Left renal pelvis (tissue), 4 donors: ENCODE measurements at places on chromosomes 7 and 10.

DNA sequence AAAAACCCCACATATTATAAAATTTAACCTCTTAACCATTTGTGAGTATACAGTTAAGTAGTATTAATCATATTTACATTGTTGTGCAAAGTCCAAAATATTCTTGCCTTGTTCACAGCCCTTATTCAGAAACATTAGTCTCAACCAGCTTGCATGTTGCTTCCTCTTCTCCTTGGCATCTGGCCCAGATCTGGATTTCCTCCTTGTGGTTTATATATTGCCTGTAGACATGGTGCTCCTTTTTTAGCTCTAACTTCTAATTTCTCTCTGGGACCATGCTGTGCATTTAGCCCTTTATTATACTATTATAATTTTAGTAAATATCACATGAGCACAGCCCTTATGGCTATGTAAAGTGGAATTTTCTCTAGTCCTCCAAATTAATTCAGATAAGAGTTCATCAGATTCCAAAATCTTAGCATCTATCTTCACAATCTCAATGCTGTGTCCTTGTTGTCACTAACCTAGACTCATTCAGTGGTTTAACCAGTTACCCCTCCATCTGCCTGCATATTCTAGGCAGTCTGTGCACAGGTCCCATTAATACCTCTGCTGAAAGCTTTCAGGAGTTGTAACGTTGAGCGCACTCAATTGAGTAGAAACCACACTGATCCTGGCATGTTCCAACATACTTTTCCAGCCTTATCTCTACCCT is 7.9 kb downstream of the CPED1 start:
- DNase-seq = no peak

DNA sequence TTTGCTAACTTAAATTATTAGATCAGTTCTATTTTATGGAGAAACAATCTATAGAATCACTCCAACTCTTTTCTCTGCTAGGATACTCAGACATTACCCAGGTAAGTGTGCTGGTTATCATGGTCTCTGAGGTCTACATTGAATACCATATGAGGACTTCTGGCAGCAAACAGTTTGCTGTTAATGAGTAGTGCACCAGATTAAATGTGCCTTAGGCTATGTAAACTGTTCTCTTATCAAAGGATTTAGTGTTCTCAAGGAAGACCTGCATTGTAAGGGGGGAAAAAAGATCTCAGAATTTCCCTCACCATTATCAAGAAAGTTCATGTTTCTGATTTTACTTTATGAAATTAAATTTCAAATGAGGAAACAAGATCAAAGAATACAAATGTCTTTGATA is 107.5 kb downstream of the ITGB8 start:
- no peak for DNase-seq

DNA sequence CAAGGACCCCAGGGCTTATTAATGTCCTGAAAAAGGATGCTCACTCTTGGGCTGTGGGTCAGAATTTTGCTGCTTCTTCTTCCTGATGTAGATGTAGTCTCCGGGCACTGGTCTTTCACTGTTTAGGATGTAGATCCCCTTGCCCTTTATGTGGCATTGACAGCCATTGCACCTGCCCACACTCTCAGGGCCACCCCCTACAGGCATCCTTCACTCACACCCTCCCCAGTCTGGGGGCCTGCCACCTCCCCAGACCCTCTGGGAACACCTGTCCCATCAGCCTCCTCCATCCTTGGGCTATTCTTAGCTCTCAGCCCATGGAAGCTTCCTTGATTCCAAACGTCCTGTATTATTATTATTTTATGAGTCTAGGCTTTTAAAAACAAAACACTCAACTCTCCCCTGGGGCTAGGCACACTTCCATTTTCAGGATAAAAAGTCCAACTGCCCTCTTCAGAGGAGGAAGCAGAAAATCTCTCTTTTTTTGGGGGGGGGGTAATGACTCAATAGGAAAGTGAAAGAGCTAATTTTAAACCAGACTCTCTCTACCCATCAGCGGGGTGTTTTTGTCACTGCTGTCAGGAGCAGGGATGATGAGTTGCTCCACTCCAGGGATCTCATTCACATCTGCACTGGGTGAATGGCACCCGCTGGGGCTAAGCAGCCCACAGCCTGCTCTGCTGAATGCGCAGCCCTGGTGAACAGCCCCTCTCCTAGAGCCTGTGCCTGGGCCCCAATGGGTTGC is 11.5 kb upstream of the KLRG2 start:
- no peak for DNase-seq

GRCh38 chr7:47040795-47041347 is 541.0 kb downstream of the TNS3 start:
- DNase-seq = no peak

DNA sequence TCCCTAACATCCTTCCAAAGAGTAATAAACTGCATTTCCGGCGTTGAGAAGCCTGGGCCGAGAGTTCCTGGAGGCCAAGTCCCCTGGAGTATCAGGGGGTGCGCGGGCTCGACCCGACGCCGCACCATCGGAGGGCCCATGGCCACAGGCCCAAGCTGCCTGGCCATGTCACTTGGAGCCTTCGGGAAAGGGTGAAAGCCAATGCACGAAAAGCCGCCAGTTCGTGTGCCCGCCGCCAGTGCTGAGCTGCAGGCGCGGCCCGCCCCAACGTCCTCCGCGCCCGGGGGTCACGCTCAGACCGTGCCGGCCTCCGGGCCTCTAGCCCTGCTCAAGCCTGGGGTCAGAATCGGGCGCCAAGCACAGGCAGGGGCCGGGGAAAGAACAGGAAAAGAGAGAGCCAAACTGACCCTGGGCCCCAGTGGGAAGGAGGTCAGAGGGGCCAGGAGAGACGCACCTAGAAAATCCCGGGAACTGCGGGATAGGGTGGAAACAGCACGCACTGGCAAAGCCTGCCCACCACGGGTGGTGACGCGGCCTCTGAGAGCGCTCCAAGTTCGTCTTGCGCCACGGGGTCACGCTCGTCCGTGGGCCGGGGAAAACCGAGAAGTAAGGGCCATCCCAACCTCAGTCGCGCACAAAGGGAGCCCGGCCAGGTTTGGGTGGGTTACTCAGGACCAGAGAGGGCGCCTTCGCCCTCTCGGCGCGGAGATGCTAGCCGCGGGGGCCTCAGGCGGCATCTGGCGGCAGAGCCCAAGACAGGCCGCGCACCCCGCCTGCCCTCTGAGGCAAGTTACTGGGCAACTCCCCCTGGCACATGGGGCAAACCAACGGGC is 4.2 kb upstream of the EBF3 start:
- DNase-seq = no peak

DNA sequence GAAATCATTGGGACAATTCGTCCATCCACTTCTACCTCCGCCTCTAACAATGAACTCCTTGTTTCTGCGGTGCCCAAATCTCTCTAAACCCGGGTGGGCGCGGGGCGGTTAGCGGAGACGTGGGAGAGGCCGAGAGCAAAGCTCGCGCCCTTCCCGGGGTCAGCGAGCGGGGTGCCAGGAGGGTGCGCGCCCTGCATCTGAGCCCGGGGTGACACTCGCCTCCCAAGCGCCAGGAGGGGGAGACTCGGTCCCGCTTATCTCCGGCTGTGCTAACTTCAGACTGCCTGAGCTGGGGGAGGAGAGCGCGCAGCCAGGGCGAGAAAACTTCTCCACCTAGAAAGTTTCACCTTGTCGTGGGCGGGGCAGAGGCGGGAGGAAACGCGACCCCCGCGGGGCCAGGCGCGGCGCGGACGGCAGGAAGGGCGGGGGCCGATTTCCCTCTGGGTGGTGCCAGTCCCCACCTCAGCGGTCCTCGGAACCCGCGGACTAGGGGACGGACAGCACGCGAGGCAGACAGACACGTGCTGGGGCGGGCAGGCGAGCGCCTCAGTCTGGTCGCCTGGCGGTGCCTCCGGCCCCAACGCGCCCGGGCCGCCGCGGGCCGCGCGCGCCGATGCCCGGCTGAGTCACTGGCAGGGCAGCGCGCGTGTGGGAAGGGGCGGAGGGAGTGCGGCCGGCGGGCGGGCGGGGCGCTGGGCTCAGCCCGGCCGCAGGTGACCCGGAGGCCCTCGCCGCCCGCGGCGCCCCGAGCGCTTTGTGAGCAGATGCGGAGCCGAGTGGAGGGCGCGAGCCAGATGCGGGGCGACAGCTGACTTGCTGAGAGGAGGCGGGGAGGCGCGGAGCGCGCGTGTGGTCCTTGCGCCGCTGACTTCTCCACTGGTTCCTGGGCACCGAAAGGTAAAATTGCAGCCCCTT is at the start of gene MET:
Gene MET (plus strand): TSS at position 516 of the 915 bp plus-strand sequence. CDS start 26,889 bp downstream, outside the sequence.
- DNase-seq = no peak

DNA sequence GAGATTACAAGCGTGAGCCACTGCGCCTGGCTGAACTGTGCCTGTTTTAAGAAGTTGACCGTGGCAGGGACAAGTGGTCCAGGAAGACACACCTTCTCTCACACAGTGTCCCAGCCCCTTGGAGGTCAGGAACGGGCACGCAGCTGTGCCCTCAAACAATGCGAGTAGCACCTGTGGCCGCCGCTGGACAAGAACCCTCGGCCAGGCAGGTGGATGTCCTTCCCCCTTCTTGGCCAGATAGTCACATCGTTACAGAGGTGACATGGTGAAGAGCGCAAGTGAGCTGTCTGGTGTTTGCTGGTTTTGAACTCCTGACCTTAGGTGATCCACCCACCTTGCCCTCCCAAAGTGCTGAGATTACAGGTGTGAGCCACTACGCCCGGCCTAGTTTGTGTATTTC is 8.8 kb downstream of the ZFAND2A start:
- DNase-seq = no peak
